ENCODE measurements at places on chromosomes 13 and 19. TPM values are rescaled to one million over a fixed set of nuclear protein-coding genes. Genes with fewer than 3 reads are reported as not detected.
A peak's percentile ranks its signal among the peaks of the same experiment; 100 is the strongest.

DNA sequence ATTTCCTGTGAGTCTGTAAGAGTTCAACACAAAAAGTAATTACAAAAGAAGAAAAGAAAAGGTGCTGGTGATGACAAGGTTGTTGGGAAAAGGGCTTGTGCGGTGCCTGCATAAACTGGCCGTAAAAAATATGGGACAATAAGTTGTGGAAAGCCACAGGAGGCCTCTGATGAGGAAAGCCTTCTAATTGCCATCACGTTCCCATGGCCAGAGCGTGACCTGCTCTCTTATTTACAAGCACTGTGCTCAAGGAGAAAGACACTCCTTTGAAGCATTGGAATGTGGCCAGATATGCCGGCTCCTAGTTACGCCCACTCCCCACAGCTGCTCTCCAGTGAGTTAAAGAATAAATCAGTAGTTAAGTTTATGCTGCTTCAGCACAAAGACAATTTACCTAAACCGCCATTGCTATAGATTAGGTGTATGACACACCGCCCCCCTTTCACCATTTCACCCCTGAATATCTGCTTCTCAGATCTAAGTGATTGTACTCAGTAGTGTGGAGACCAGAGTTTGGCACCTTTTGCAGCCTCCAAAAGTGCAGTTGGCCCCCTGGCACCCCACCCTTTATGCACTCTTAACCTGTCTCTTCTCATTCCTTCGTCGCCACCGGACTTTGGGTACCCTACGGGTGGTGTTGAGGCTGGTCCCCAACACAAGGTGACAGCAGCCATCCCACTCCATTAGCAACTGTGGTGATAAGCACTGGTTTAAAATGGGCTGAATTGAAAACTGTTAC lies 8.1 kb upstream of the PGLYRP1 start:
- no peak for DNase-seq

- DNase-seq = peak; percentile 65
Measured at GRCh38 chr19:5154129-5154798, 185.4 kb downstream of the KDM4B start.

GRCh38 chr13:78631077-78631476 lies 27.7 kb upstream of the POU4F1 start:
- no peak for DNase-seq

The IFNL1 gene
- not detected for total RNA-seq

DNA sequence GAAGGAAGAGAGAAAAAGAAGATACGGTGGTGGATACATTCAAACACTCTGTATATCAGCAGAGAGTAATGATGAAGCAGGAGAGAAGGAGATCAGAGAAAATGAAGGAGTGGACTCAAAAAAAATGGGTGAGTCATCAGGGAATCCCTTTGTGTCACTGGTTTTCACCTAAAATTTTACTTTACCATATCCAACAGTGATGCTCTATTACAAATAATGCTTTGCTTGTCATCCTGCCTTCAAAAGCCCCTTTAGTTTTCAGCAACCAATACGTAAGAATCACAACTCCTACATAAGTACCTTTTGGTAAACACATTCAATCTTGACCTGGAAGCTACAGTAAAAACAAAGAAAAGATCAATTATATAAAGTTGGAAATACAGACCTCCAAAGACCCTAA lies 88.8 kb downstream of the ENOX1 start:
- DNase-seq = no peak

DNA sequence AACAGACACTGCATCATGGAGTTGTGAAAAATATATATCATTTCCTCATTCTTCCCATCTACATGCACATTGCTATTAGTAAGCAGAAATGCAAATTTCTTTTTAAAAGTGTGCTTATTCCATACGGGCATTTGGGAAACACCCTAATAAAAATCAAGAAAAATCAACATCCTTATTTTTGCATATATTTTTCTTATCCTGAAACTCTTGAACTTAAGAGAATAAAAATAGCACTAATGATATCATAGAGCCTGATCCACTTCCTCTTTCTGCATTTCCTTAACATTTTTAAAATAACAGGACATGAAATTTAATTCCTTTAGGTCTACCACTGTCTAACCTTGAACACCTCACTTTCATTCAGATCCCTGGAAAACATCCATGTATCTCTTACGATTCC lies 123.3 kb downstream of the VWA8 start:
- no peak for DNase-seq

GRCh38 chr13:20774746-20775145 lies 985 bp upstream of the EEF1AKMT1 start:
- no peak for DNase-seq

The C1QTNF9 gene
- total RNA-seq = not detected

GRCh38 chr13:79530270-79530669 lies 49.3 kb downstream of the NDFIP2 start:
- no peak for DNase-seq

- no peak for DNase-seq
Measured at GRCh38 chr19:19202707-19203011, 555 bp downstream of the NR2C2AP start.

DNA sequence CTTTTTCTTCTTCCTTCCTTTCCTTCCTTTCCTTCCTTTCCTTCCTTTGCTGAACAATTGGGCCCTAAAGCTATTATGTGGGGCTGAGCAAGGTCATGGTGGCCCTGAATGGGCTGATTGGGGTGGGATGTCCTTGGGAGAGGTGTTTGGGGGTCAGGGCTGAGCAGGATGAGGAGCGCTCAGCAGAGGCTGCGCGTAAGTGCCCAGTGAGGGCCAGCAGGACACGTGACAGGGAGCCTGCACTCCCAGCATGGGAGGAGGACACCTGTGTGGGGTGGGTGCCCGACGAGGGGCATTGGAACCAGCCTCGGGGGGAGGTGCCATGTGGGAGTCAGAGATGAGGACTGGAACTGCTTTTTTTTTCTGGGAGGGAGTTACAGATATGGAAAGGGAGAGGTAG lies 5.4 kb upstream of the LGALS7 start:
- no peak for DNase-seq

GRCh38 chr19:49474542-49474924 lies 518 bp downstream of the FLT3LG start:
- no peak for DNase-seq

The SLC7A9 gene
- 0.36 TPM for total RNA-seq

DNA sequence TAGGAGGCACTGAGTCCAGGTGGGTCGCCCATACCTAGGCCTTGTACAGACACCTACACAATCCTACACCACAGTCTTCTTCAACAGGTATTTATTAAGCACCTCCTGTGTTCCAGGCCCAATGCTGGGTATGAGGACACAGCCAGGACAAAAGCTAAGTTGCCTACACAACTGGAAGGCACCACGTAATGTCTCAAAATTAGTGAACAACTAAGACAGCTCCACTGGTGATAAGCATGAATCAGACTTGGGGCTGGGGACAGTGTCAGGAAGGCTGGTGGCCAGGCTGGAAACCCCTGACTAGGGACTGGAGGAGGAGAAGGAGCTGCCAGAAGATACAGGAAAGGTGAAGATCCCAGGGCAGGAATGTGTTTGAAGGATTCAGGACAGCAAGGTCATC lies 2.4 kb downstream of the SMIM24 start:
- no peak for DNase-seq

- DNase-seq = no peak
Measured at GRCh38 chr13:42478531-42479156, 95.3 kb upstream of the TNFSF11 start.

DNA sequence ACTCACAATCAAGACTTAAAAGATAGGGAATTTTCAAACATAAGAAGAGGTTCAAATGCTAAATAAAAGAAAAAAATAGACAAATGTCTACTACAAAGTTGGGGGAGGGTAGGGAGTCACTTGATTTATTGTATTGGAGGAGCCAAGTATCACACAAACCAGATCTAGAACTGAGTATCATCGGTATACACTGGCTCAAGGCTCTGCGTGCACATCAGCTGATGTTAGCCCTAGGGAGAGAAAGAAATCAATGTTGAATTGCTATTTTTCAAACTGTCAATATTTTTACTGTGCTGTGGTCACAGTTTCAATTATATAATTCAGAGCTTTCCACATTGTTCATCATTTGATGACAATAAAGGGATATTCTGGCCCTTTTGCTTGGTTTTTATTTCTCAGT lies 54.9 kb upstream of the RXFP2 start:
- no peak for DNase-seq

All from sigmoid colon (tissue), 7 donors.